ENCODE measurements at places on chromosomes 6 and 20.

DNA sequence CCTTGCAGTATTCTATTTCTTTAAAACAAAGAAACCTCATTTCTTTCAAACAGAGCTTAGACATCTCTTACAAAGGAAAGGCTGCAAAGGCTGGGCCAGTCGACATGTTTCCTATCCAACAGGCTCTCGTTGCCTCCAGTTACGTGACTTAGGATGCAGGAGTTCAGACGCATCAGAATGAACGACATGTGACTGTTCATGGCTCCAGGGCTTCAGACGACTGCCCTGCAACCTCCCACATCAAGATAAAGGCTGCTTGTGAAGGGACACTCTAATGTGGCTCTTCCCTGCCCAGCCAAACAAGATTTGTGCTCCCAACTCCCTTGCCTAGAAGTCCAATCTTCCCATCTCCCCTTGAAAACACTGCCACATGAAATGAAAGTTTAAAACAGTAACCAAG is 14.3 kb upstream of the NEDD9 start:
- DNase-seq, result no peak

GRCh38 chr6:134397676-134398075 is 79.8 kb upstream of the SGK1 start:
- DNase-seq, result no peak

DNA sequence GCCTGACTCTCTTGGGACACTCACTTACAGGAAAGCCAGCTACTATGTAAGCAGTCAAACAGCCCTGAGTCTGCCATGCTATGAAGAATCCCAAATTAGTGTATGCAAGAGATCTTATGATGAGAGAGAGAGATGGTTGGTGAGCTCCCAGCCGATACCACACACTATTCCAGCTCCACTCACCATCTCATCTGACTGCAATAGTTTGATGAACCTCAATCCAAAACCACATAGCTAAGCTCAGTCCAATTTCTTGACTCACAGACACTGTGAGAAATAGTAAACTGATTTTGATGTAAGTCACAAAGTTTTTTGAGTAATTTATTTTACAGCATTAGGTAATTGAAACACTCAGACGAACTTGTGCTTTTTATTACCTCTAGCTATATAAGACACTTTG is 441.4 kb downstream of the COL12A1 start:
- DNase-seq, result no peak

DNA sequence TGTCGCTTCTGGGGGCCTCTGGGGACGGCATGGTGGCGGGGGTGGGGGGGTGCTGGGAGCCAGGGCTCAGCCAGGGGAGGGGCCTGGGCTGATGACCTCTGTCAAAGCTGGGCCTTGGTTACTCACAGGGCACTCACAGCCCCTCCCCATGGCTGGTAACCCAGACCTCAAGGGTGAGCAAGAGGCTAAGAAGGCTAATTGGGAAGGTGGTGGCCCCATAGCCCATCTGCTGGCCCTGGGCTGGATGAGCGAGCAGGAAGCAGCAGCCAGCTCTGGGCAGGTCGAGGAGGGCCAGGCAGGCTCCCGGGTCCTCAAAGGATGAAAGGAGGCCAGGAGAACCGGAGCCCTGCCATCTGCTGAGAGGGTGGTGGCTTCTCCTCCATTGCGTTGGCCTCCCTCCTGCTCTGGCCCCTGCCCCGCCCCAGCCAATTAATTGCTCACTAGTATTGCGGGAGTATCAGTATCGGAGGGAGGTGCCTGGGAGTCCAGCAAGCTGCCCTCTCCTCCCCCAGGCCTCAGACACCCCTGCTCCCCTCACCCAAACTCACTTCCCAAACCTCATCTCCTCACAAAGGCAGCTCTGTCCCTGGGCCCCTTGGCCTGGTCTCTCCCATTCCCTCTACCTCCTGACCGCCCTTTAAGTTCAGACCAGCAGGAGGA is 1.0 kb upstream of the CDSN start:
- no peak for DNase-seq

DNA sequence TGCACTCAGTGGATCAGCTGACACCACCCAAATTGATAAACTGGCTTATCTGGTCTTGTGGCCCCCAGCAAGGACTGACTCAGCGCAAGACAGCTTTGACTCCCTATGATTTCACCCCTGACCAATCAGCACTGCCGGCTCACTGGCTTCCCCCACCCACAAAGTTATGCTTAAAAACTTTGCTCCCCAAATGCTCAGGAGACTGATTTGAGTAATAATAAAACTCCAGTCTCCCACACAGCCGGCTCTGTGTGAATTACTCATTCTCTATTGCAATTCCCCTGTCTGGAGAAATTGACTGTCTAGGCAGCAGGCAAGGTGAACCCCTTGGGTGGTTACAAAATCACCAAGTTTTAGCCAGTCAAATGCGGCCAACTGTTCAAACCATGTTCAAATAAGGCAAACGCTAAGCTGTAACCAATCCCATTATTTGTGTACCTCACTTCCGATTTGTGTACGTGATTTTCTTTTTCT is 32.5 kb downstream of the SLC22A2 start:
- DNase-seq, result no peak

- no peak for DNase-seq
Observed at GRCh38 chr20:371755-372542, 8.6 kb upstream of the TRIB3 start.

GRCh38 chr6:43776799-43777776 is 7.1 kb downstream of the VEGFA start:
- no peak for DNase-seq

- DNase-seq, result no peak
Observed at GRCh38 chr6:154498340-154498934, 12.0 kb downstream of the CNKSR3 start.

DNA sequence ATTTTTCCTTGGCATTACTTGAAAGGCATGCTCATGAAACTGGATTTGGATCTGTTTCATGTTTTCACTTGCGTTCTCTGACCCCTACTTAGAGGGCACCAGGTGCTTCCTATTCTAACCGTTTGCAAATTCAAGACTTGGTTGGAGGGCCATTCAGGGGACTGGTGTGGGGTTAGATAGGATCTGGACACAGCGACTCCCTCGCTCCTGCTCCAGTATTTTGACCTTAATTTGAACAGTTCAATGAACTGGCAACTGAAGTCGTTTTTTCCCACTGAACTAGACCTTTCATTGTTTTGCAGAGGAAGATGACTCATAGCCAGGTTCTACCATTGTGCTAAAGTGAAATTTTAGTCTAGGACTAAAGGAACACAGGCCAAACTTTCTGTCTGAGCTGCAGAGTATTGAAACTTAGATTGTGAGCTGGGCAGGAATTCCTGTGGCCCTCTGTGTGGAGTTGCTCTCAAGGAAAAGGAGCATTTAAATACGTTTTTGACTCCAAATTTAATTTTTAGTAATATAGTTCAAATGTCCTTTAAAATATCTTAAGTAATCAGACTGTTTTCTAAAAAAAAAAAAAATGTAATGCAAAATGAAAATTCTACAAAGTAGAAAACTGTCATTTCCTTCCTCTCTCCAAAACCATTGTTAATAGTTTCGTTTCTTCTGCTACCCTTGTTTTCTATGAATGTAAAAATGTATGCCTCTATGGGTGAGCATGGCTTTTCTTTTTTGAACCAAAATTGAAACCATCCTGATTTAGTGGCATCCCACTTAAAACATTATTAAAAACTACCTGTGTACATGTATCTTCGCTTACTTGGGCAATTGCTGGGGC is 64.8 kb downstream of the UTRN start:
- no peak for DNase-seq

- no peak for DNase-seq
Observed at GRCh38 chr20:51500311-51500710, 42.2 kb downstream of the NFATC2 start.

- DNase-seq, result no peak
Observed at GRCh38 chr6:106527979-106528378, 101.3 kb downstream of the RTN4IP1 start.

DNA sequence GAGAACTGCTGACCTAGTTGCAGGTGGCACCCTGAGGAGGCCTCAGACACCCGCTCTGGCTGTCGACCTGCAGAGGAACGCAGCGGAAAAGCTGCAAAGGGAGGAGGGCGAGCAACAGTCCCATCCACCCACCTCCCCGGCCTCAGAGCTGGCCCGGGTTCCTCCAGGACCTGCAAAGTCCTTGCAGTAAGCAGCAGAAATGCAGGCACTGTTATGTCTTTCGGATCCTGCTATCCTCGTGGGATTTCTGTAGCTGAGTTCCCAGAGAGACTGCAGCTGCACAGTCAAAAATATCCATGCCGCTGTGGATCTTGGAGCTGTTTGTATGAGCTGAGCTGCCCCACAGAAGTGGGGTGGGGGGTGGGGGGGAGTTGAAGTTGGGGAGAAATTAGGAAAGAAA is 251.3 kb downstream of the ANKRD60 start:
- no peak for DNase-seq

DNA sequence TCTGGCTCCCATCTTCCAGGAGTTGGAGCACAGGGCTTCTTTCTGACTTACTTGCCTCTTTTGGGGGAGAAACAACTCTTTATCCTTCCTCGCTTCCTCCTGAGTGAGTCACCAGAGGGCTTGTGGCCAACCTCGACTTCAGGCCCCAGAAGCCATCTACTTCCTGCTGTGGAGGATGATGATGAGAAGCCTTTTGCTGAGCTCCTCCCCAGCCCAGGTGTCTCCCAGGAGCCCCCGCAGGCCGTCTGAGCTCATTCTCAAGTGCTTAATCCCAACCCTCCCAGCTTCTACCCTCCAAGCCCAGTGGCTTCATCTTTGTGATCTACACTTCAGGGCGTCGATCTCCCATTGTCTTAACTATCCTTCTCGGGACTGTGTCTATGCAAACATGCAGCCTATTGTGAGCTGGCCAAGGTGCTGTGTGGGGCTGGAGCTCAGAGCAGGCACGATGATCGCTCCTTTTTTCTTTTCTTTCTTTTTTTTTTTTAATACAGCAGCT is 27.9 kb downstream of the SDCBP2 start:
- DNase-seq, result no peak

GRCh38 chr6:121837545-121838229 is 402.2 kb downstream of the GJA1 start:
- DNase-seq, result no peak
